ENCODE measurements at places on chromosomes 7 and 10.

DNA sequence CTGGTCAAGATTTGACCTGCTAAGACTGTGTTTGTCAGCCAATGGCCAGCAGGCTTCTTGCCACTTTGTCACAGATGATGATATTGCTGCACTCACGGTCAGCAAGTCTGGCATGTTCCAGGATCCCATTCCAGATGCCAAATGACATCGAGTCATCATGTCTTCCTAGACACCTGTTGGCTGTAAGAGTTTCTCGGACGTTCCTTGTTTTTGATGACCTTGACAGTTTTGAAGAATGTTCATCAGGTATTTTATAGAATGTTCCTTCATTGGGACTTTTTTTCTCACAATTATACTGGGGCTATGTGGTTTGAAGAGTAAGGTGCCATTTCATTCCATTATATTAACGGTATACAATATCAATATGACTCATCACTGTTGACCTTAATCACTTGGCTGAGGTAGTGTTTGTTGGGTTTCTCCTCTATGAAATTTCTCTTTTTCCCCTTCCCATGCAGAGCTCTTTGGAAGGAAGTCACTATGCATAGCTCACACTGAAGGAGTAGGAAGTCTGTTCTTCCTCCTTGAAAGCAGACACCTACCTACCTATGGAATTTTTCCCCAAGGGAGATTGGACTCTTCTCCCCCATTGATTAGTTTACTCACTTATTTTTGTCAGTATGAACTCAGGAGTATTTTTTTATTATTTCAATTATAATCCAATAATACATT, 31.6 kb downstream of the HECW1 start:
- DNase-seq, result no peak

GRCh38 chr7:1446620-1447032, 12.6 kb downstream of the MICALL2 start:
- no peak for DNase-seq

DNA sequence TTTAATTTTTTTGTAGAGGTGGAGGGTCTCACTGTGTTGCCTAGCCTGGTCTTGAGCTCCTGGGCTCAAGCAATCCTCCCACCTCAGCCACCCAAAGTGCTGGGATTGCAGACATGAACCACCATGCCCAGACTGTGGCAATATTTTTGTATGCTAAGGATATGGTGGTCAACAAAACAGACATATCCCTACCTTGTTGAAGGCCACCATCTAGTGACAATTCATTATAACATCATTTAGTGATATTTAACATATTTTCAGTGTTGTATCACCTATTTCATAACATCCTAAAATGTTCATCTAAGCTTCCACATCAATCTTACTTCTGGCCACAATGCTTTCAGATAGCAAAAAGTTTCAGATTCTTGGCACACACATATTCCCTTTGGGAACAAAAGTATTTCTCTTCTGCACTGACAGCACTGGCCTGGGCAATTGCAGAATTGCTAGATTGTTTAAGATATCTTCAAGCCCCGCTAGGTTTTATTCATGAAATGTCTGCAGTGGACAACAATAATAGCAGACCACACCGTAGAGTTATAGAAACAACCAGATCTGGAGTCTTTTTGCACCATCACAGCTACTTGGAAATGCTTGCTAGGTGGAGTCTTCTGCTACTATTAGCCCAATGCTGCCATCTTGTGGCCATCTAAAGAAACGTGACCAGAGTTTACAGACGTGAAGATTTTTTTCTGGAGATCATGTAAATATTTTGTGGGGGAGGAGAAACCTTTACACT, 58.4 kb downstream of the DNAJC12 start:
- DNase-seq, result peak; percentile 24

GRCh38 chr10:52115823-52116222, 198.3 kb upstream of the DKK1 start:
- no peak for DNase-seq

DNA sequence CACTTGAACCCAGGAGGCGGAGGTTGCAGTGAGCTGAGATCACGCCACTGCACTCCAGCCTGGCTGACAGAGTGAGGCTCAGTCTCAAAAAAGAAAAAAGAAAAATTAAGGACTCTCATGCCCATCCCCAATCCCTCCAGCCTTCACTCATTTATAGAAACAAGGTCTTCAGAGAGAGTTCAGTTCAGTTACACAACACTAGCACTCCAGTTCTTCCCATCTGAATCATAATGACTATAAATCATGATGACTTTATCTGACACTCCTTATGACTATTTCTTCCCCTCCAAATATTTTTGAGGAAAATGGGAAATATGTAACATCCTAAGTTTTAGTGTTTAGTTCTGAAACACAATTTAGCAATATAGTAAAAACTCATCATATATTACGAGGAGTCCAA, 107.4 kb upstream of the LSM8 start:
- DNase-seq, result no peak

DNA sequence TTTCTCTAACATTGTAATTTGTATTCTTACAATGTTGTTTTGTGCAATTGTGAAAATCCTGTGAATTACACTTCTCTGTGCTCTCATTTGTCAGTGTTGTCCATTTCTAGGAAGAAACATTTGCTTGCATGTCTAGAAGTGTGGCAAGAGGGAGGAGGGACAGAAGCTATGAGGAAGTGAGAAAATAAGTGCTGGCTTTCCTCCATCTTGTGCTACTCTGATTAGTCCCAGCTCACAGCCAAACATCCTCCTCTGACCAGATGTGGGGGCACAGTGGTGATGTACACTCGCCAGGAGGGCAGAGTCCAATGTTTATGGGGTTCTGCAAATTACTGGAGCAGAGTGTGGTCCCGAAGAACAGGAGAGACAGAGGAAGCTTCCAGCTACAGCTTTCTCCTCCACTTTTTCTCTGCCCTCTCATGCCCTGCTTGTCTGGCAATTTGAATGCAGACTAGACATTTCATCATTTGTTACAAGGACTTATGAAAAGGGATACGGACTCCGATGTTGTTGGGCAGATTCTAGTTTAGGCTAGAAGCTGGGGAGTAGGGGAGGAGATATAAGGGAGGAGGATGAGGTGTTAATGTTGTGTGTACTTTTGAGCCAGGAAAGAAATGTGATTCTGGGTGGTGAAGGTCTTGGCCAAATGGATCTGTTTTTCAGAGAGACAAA, 131.0 kb upstream of the C1GALT1 start:
- no peak for DNase-seq

All from stimulated activated CD4-positive, alpha-beta T cell treated with anti-CD3 and anti-CD28 coated beads, Interleukin-15, amount 100 ng/mL, for 48 hours (primary cell).